ENCODE measurements at places on chromosomes 3 and 15.
A peak's percentile ranks its signal among the peaks of the same experiment; 100 is the strongest.

GRCh38 chr3:121467085-121467484 is 78.7 kb downstream of the POLQ start:
- no peak for DNase-seq

DNA sequence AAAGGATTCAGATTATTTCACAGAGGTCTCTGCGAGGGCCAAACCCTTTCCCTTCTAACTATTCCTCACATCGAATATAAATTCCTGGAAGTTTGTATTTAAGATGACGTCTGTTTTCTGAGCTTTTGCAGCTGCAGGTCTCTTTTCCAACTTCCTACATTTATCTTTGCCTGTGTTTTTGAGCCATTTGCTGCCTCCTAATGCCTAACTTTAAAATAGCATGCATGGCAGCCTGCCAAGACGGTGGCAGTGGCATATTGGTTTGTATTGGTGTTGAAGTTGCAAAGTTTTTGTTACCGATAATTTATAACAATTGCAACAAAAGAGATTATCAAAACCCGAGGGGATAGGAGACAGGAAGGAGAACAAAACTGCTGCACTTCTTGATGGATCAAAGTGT is 187.1 kb upstream of the DNAJC19 start:
- peak; percentile 74 for DNase-seq

DNA sequence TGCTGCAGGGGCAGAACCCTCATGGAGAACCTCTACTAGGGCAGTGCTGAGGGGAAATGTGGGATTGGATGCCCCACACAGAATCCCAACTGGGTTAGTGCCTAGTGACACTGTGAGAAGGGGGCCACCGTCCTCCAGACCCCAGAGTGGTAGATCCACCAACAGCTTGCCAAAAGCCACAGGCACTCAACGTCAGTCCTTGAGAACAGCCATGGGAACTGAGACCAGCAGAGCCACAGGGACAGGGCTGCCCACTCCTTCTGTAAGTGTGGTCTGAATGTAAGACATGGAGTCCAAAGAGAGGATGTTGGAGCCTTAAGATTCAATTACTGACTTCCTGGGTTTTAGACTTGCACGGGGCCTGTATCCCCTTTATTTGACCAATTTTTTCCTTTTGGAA is 1451.5 kb downstream of the SI start:
- no peak for DNase-seq

GRCh38 chr3:23856286-23856685 is 50.5 kb downstream of the UBE2E1 start:
- DNase-seq: no peak

GRCh38 chr15:99744142-99744541 is 10.9 kb upstream of the LYSMD4 start:
- no peak for DNase-seq

DNA sequence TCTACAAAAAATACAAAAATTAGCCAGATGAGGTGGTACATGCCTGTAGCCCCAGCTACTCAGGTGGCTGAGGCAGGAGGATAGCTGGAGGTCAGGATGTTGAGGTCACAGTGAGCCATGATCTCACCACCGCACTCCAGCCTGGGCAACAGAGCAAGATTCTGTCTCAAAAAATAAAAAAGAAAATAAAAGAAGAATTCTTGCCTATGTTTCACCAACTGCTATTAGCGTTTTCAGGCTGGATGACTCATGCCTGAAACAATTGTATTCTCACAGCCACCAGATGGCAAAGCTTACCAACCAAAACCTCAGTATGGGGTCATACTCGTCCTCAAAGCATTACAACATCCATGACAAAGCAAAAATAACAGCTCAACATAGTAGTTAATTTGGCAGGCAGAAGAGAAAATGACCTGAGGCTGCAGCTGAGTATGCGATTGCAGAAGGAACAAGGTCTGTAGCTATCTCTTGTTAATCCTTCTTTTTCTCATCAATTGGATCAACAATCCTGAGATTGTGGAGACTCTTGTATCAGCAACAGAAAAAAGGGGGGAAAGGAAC is 52.2 kb downstream of the TP53BP1 start:
- DNase-seq: peak; percentile 66

GRCh38 chr3:182330646-182331045 is 462.7 kb upstream of the ATP11B start:
- no peak for DNase-seq

GRCh38 chr3:105788593-105788992 is 80.2 kb downstream of the CBLB start:
- no peak for DNase-seq

DNA sequence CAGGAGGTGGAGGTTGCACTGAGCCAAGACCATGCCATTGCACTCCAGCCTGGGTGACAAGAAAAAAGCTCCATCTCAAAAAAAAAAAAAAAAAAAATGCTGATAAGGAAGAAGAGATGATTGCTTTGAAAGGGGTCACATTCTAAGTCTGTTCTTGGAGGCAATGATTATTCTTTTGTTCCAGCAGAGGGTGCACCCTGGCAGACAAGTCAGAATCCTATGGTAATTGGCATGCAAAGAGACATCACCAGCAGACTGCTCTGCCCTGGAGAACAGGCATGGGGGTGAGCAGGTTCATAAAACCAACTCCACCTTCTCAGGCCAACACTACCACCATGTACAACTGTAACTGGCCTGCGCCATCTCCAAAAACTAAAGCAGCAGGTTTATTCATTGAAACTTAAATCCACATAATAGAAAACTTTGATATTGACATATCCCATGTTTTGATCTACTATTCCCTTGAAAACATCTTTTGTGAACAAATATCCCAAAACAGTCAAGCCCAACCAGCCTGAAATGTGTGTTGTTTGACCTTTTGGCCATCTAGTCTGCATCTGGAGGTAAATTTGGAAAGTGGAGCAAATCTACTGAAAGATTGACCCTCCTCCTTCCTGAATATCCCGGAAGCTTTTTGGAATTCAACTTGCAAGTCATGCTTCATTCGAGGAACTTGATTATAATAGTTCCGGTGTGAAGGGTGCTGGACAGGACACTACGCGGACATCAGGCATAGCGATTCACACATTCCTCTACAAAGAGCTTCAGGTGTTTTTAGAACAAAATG is 100.3 kb downstream of the MECOM start:
- DNase-seq: peak; percentile 47

- DNase-seq: no peak
These were observed 188.0 kb upstream of the MRPL3 start for GRCh38 chr3:131690800-131691199.

GRCh38 chr15:92614791-92615785 is 40.5 kb downstream of the FAM174B start:
- no peak for DNase-seq

DNA sequence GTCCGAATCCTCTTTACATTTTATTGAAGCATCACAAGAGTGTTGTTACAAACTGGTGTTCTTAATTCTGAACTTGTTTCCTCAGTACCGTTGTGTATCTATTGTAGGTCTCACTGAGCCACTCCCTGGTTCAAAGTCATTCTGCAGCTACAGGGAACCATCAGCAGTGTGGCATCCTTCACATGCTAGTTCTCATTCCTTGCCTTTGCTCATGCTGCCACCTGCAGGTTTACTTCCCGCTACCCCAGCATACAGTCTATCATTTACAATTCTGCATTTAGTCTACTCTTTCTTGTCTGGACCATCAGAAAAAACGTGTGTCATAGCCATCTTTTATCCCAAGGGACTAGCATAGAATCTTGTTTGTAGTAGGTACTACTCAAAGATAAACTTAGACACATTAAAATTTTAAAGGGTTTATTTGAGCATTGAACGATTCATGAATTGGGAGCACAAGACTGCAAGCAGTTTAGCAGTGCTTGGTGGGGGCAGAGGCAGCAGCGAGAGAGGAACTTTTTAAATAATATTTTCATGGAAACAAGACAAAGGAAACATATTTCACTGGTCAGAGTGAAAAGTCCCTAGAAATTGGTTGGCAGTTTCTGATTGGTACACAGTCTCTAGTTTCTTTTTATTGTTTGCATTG is 402.1 kb downstream of the CADM2 start:
- DNase-seq: peak; percentile 22

- no peak for DNase-seq
These were observed 48.9 kb downstream of the XXYLT1 start for GRCh38 chr3:195221876-195222617.

DNA sequence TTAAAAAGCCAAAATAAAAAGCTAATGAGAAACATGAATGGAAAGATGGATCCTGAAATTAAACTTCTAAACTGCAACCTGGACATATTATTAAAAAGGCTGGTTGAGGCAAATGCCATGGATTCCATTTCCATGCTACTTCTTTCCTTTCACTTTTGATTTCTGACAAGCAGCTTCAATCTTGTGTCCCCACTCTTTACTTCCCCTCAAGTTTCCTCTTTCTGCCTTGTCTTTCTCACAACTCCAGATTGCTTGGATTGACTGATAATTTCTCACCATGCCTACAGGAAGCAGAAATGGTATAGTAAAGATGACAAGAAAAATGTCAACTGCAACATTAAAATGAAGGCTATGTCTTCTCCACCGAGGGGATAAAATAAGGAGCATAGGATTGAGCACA is 1136.7 kb downstream of the TUSC7 start:
- no peak for DNase-seq

GRCh38 chr15:22811640-22812039 is 25.2 kb downstream of the NIPA1 start:
- DNase-seq: peak; percentile 34

GRCh38 chr3:72753495-72753894 is 94.8 kb downstream of the SHQ1 start:
- DNase-seq: no peak

GRCh38 chr3:43542328-43543043 is 79.3 kb downstream of the ANO10 start:
- no peak for DNase-seq

- DNase-seq: no peak
These were observed 234.1 kb downstream of the ADAMTS17 start for GRCh38 chr15:100107606-100108225.

GRCh38 chr3:151133917-151134450 is 48.5 kb downstream of the MED12L start:
- DNase-seq: no peak

DNA sequence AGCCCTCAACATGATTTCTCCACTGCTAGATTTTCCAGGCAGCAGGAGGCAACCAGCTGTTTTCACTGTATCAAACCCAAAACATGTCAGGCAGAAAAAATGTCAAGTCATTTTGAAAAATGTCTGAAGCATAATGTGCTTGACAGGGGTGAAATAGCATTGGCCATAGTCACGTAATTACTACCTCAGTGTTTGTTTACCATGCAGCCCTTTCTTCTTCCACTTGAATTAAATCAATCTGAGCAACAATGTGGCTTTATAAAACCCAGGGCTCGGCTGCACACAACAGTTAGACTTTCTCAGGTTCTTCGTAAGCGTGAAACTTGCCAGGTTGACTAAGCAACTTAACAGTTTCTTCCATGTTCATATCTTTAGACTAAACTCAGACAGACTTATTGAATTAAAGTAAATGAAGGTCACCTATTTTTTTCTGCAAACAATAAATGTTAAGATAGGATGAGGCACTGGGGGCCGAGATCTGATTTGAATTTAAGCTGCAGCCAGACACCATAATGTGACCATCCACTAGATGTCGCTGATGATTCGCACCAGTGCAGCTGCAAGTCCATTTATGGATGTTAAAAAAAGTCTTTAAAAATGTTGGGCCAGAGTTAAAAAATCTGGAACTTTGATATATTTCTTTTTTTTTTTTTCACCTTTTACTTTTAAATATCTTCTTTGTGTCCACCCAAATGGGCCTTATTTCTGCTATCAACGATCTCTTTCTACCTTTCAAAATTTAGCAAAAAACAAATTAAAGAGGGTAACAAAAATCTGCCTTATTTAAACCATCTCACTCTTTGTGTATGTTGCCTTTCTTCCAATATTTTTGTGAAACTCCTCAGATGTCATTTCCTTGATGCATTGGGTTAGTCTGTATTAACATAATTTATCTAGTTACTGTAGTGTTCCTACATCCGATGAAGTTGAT is 305.9 kb downstream of the CACNA2D3 start:
- peak; percentile 70 for DNase-seq
